T follicular helper cell (primary cell): ENCODE measurements at places on chromosomes 2 and 18.

DNA sequence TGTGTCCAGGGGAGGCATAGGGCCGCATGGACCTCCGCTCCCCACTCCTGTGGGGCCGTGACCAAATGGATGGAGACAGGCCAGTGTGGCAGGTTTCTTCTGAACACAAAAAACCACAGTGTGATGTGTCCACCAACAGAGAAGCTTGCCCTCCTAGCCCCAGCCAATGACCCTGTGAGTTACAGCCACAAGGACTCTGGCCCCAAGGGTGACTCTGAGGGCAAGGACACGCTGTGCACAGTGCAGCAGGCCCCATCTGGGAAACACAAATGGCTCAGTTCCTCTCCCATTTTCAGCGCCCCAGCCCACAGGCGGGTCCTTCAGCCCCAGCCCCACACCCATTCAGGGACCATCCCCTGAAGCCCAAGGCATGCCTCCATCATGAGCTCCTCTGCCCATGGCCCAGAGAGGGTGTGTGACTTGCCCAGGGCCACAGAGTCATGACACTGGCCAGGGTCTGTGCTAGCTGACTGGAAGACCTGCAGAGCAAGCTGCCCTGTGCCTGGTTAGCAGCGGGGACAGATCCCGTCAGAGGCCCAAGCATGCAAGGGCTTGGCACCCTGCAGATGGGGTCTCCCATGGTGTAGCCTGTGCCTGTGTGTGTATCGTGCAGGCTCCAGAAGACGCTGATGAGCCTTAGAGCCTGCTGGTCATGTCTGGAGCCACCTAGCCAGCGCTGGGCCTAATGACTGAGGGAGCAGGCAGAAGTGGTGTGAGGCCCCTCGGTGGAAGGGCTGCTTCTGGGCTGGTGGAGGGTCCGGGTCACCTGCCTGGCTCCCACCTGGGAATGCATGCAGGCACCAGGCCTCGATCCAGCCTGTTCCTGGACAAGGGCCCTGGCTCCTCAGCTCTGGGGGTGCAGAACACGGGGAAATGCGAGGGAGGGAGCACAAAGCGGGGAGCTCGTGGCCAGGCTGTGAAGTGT is 47.7 kb downstream of the HS6ST1 start:
- DNase-seq = no peak

GRCh38 chr2:121356058-121356640 is 71.1 kb upstream of the TFCP2L1 start:
- DNase-seq = no peak

- no peak for DNase-seq
Observed at GRCh38 chr2:63301481-63301880, 250.9 kb downstream of the OTX1 start.

DNA sequence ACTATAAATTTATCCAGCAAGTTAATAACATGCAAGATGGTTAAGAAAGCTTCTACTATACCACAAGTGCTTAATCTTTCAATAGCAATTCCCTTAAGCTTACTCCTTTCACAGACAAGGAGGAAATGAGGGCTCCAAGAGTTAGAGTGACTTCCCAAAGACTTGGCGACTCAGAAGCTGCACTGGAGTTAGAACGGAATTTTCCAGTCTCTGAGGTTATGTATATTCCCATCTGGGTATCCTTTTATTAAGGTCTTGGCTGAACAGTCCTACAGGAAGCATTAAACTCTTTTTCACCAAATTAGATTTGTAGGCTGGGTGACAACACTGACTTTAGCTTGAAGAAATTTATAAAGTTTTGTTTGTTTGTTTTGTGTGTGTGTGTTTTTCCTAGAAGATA is 256.9 kb upstream of the DPP10 start:
- DNase-seq = no peak

DNA sequence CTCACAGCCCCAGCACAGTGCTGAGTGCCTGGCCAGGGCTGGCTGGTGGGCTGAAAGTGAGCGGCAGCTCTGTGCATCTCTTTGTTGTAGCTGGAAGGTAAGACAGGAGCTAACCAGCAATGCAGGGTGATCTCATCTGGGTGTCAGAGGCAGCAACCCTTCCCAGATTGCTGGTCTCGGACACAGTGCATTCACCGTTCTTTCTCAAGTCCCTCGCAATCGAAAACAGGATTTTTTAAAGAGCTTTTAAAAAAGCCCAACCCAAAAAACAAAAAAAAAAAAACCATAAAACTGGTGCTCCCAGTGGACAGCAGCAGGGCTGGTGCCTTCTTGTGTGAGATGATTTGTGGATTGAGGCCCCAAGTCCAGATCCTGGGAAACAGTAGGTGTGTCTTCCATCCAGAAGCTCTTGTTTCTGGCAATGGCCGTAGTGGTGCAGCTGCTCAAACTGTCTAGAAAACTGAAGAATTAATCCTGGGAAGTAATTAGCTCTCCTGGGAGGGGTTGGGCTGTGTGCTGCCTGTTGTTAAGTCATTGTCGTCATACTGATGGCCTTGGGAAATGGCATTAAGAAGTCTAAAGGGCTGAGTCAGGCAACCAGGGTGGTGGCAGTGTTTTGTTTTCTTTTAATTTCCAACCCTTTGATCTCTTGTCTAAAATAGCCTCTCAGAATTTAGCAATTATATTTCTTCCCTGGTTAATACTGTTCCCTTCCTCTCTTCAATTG is 156.7 kb downstream of the KLHL29 start:
- no peak for DNase-seq

DNA sequence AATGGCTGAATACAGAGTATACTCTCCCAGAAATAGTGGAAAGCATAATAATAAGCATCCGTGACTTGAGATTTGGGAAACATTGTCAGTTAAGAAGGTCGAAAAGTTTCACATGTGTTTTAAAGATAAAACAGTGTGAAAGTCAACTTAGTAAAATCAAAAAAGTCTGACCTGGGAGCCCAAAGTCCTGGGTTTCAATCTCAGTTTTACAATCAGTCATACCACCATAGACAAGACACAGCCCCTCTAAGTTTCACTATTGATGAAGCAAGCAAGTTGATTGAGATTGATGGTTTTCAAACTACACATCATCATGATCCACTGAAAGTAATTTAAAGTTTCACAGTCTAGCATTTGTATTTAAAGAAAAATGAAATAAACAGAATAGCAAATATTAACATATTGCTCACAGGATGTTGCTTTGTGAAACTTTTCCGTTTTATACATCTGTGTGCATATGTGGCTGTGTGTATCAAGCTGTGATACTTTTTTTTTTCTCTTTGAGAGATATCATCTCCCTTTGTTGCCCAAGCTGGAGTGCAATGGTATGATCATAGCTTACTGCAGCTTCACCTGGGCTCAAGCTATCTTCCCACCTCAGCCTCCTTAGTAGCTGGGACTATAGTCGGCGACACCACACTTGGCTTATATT is 71.1 kb downstream of the PIK3C3 start:
- no peak for DNase-seq

DNA sequence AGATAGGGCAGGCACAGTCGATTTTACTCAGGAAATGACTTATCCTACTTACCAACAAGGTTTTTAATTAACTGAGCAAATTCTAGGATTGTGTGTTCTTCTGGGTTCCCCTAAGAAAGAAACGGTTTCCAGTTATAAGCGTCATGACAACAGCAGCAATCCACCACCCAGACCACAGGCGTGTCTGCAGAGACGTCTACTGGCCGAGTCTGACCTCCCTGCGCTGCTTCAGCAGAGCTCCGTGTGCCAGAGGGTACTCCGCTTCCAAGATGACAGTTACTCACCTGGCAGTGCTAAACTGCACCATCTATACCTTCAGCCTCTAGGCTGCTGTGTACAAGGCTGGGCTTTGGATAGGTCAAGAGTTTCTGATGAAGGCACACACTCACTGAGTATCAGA is 95.4 kb downstream of the UXS1 start:
- DNase-seq = no peak

- DNase-seq = no peak
Observed at GRCh38 chr2:3094999-3095958, 282.3 kb downstream of the EIPR1 start.

- no peak for DNase-seq
Observed at GRCh38 chr18:40917056-40917455, 1038.0 kb upstream of the PIK3C3 start.

- peak; percentile 52 for DNase-seq
Observed at GRCh38 chr2:9752441-9753275, 90.6 kb upstream of the TAF1B start.

DNA sequence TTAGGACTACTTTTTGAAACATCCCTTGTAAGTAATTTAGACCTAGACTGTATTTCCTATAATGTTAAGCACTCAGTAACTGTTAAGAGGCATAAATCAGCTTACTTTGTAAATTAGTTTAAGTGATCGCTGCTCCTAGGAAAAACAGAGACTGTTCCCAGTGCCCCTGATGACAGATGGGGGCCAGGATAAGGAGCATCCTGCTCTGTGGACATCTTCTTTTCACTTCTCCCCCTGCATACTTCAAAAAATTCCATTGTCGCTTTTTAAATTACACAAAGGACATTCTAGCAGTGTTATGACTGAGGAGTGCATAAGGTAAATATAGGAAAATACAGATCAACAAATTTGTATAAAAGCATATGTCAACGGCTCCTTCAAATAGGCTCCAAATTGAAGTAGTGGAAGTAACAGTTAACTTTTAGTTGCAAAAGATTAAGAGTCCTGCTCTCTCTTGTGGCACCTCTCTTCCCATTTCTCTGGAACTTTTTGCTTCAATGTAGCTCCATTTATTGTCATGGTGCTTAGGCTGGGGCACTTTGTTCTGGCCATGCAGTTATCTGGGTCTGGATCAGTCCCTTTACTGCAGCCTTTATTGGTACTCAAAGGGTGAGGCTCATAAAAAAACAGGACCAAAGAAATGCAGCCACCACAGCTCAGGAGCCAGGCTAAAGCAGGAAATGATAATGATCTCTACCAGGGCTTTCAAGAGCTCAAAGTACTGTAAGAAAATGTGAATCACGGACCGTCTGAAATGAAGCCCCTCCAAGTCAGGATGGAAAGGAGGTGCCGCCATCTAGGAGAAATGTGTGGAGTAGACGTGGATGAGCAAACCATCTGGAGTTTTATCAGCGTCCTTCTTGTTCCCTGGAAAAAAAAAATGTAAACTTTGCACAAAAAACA is 162.1 kb upstream of the ZNF516 start:
- no peak for DNase-seq

GRCh38 chr18:8910843-8911242 is 191.7 kb upstream of the NDUFV2 start:
- no peak for DNase-seq

GRCh38 chr2:241809383-241810306 is 652 bp downstream of the NEU4 start:
- DNase-seq = no peak

DNA sequence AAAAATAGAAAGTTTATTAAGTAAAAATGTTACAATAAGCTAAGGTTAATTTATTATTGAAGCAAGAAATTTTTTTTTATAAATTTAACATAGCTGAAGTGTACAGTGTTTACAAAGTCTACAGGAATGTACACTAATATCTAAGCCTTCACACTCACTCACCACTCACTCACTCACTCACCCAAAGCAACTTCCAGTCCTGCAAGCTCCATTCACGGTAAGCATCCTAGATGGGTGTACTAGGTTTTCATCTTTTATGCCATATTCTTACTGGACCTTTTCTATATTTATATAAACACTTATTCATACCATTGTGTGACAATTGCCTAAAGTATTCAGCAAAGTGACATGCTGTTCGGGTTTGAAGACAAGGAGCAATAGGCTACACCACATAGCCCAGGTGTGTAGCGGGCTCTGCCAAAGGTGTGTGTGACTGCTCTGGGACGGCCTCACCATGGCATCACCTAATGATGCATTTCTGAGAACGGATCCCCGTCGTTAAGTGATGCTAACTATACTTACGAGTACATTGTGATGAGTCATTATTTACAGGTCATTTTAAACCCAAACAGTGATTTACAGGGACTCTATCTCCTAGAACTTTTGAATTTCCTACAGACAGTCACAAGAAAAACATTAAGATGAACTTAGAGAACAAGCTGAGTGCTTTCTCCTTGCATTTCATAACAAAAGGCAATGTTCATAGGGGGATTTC is 76.3 kb upstream of the ID2 start:
- DNase-seq = no peak

DNA sequence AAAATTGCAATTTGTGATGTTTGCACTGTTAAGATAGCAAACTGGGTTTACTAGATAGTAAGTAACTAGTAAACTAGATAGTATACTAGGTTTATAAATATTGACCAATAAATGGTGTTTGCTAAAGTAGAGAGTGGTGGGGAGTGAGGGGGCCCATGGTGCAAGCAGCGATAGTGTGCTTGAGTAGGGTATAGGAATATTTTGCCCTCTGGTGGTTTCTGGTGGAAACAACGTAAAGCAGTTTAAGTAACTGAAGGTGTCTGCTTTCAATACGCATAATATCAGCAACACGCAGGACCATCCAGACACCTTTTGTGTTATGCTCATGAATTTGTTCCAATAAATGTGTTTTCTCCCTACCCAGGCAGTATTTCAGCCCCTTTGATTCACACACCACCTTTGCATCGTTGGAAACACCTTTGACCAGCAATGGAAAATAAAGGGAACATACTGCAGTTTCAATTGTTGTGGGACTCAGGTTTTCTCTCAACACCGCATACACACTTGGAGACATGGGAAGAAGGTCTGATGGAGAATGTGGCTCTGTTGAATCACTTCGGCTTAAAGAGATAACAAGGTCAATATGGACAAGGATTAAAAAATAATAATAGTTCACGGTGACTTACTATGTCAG is 16.7 kb upstream of the STAT1 start:
- no peak for DNase-seq

DNA sequence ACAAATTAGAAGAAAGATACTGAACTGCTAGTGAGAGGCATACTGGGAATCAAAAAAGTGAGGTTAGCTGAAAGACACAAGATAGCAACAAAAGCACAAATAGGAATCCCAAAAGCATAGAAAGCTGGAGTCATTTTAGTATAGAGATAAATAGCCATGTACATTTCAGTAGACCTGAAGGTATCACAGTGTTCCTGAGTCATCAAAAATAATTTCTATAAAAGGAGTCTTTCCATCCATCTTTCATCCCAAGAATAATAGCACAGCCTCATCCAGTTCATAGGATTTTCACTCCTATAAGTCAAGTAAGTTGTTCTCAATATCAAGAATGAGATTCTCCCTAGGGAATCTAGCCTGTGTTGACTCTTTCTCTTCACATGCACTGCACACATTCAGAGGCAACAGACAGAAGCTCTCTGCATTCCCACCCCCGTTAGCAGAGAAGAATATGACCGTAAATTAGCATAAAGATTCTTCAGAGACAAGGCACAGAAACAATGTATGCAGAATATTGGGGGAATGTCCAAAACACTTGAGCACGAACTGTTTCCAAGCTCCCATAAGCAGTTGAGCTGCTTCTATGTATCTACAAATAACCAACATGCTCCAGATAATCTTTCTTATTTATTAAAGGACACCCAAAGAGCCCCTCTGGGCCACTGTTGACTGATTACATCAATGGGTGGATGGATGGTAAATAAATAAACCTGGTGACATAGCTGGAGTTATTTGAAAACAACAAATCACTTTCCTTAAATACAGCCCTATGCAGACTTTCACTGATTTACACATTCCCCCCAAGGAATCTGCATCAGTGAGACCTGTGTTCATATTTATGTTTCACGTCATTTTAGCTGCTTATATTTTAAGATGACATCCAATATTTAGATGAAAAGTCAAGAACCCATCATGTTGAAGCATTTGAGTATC is 174.5 kb upstream of the PKDCC start:
- no peak for DNase-seq

GRCh38 chr2:41926614-41927580 is 120.9 kb upstream of the PKDCC start:
- DNase-seq = no peak

GRCh38 chr2:192555740-192556139 is 361.0 kb upstream of the TMEFF2 start:
- DNase-seq = no peak

GRCh38 chr2:175525975-175526374 is 344.5 kb upstream of the ATP5MC3 start:
- DNase-seq = no peak
